Stimulated activated CD4-positive, alpha-beta T cell treated with anti-CD3 and anti-CD28 coated beads, Interleukin-2, amount 100 ng/mL, for 24 hours (primary cell): ENCODE measurements at places on chromosomes 1 and 21.

- DNase-seq = no peak
Measured at GRCh38 chr1:96756789-96757188, 35.2 kb downstream of the PTBP2 start.

DNA sequence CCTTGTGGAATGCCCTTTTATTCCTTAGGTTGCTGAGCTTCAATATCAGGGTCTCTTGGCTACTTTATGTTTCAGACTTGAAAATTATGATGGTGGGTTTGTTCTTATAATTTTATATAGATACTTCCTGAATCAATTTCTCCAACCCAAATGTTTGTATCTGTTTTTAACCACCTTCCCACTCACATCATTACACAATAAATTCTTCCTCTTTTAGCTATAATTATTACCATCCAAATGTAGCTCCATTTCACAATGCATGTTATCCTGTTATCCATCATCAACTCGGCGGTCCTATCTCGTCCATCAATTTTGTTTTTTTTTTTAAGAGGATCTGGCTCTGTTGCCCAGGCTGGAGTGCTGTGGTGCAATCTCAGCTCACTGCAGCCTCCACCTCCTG lies 357.6 kb upstream of the ZP4 start:
- no peak for DNase-seq

DNA sequence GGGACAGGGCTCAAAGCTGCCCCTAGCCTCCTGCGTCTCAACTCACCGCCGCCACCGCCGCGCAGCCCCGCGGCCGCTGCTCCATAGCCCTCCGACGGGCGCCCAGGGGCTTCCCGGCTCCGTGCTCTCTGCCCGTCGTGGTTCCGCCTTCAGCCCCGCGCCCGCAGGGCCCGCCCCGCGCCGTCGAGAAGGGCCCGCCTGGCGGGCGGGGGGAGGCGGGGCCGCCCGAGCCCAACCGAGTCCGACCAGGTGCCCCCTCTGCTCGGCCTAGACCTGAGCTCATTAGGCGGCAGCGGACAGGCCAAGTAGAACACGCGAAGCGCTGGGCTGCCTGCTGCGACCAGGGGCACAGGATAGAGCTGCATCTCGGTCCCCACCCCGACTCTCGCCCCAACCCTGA lies at the start of gene TNFRSF25:
TNFRSF25 (minus strand) TSS at position 151 of the 400 bp plus-strand sequence; CDS start at position 85, 66 bp downstream.
- DNase-seq = peak; percentile 75

- DNase-seq = no peak
Measured at GRCh38 chr21:42677339-42678321, 24.2 kb downstream of the PDE9A start.

- no peak for DNase-seq
Measured at GRCh38 chr21:28952686-28953085, 40.0 kb downstream of the LTN1 start.

DNA sequence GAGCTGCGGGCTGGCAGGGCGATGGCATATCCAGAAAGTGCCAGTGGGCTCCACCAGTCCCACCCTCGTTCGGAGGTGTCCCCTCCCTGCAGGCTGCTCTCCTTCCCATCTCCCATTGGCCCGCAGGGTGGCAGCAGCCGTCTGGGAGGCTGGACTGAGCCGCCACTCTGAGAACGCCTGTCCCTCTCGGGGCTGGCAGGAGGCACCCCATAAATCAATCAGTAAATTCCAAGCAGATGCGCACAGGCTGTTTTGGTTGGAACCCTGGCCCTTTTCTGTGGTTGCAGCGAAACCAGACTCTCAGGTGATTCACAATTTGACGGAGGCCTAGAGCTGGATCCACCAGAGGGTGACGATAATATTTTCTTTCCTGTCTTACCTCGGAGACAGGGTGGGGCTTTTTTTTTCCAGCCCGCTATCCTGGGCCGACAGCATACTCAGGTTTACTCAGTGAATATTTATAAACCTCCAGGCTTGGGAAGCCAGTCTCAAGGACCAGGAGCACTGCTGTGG lies 99.7 kb downstream of the GLIS1 start:
- no peak for DNase-seq
